SJSA1 (cell line): ENCODE measurements at places on chromosomes 4 and X. TPM values are rescaled to one million over a fixed set of nuclear protein-coding genes. Genes with fewer than 3 reads are reported as not detected.

DNA sequence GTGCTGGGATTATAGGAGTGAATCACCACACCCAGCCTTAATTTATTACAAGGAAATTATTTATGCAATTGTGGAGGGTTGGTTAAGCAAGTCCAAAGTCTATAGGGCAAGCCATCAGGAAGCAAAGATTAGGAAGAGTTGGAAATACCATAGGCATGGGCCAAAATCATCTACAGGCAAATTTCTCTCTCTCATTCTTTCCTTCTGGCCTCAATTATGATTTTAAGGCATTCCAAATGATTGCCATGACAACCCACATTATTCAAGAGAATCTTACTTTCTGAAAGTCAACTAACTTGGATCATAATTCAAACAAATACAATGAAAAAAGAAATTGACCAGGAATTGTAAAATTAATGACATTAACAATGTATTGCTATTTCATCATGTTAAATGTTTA lies 400.8 kb downstream of the GPM6A start:
- no peaks in the 10 kb centered on the region for H3K27me3 ChIP-seq
- no peak overlapping the region for H3K27ac ChIP-seq
- no peaks in the 10 kb centered on the region for H3K36me3 ChIP-seq
- peaks cover 13% of the 10 kb centered on the region for H3K4me1 ChIP-seq
- DNase-seq = no peak

GRCh38 chr4:128583753-128584712 lies 225.5 kb upstream of the JADE1 start:
- no peak overlapping the region for H3K27ac ChIP-seq
- H3K36me3 ChIP-seq = no peaks in the 10 kb centered on the region
- H3K4me3 ChIP-seq = no peak overlapping the region
- no peaks in the 10 kb centered on the region for H3K27me3 ChIP-seq

- DNase-seq = no peak
- H3K27me3 ChIP-seq = no peaks in the 10 kb centered on the region
- H3K36me3 ChIP-seq = no peaks in the 10 kb centered on the region
Observed at GRCh38 chr4:143406523-143406922, 69.8 kb downstream of the GAB1 start.

- H3K36me3 ChIP-seq = no peaks in the 10 kb centered on the region
- no peaks in the 10 kb centered on the region for H3K27me3 ChIP-seq
- no peak for DNase-seq
- H3K4me1 ChIP-seq = peaks cover 11% of the 10 kb centered on the region
- H3K4me3 ChIP-seq = no peak overlapping the region
Observed at GRCh38 chr4:151294833-151295496, 18.0 kb downstream of the PRSS48 start.

DNA sequence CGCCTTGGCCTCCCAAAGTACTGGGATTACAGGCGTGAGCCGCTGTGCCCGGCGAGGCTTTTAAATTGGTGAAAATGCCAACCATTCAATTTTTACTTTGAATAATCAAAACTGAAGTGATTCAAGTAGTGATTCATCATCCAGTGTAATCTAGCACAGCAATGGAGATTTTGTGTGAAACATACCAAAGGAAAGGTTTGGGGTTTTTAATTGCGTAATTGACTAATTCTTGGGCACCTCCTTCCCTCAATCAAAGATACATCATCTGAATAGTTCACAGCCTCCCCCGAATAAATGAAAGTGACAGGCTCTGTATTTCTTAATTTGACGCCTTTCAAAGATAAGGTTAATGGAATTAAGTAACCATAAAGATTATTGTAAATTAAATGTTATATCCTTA lies 69.0 kb downstream of the DMD start:
- no peak overlapping the region for H3K4me3 ChIP-seq
- H3K4me1 ChIP-seq = no peaks in the 10 kb centered on the region
- H3K27ac ChIP-seq = no peak overlapping the region
- H3K27me3 ChIP-seq = no peaks in the 10 kb centered on the region
- no peak for DNase-seq

DNA sequence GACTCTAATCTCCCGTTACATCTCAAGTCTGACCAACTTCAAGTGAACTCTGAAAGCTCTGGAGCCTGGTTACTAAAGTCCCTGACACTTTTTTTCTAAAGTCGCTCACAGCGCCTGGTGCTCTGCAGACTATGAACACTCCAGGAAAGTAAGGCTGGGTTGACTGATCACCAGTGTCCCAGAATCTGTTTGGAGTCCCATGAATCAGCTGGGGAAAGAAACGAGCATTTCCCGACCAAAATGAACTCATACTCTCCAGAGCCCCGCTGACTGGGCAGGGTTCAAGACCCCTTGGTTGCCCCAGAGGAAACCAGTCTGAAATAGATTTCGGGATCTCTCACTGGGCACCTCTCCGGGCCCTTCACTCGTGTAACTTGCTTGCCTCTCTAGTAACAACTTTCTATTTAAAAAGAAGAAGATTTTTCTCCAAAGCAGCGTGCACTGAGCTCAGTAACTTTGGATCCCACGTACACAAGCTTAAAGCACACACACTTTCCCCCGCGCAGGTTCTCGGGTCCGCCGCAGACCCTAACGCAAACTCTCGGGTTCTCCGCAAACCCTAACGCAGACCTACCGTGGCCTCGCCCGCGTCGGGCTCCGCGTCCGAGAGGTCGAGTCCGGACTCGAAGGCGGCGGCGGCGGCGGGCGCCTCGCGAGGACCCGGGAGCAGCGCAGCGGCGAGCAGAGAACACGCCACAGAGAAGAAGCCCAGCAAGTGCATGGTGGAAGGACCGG lies 964 bp downstream of the VEGFC start:
- H3K36me3 ChIP-seq = no peaks in the 10 kb centered on the region
- H3K27ac ChIP-seq = peak overlapping the region; percentile 33; the same call in 1 of the 2 replicates
- H3K27me3 ChIP-seq = no peaks in the 10 kb centered on the region
- peak; percentile 52 for DNase-seq
- H3K4me1 ChIP-seq = peaks cover 33% of the 10 kb centered on the region
- peak overlapping the region; percentile 56 for H3K4me3 ChIP-seq

- H3K27ac ChIP-seq = no peak overlapping the region
- H3K4me1 ChIP-seq = no peaks in the 10 kb centered on the region
- no peak overlapping the region for H3K4me3 ChIP-seq
- H3K27me3 ChIP-seq = peaks cover 13% of the 10 kb centered on the region; the same call in 1 of the 2 replicates
- no peaks in the 10 kb centered on the region for H3K36me3 ChIP-seq
Observed at GRCh38 chr4:167842487-167842886, 249.8 kb upstream of the ANXA10 start.

Gene PNCK
- total RNA-seq = not detected in 2 replicates

Gene LANCL3
- total RNA-seq = 0.03 TPM in 1 of 2 replicates, not detected in the other

Gene UNC5C
- 0.03 TPM in 1 of 2 replicates, not detected in the other for total RNA-seq

Gene CCDC120
- total RNA-seq = 0.58 TPM in 1 of 2 replicates, not detected in the other

Gene TLL1
- not detected in 2 replicates for total RNA-seq
